ENCODE measurements at places on chromosomes 3 and 15.

DNA sequence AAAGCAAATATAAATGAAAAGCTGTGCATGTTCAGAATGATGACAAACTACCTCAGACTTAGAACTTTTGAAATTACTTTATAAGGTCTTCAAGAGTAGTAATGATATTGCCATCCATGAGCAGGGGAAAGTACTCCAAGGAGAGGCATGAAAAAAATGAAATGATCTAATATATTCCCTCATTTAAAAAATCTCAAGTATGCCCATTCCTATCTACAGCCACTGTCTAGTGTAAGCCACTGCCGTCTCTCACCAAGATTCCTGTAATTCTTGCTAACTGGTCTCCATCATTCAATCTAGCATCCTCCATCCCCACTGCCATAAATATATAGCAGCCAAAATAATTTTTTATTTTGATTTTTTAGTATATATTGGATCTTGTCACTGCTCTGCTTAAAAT lies 258.8 kb downstream of the PLOD2 start:
- DNase-seq = no peak

- DNase-seq = no peak
Measured at GRCh38 chr15:85125056-85125661, 143.5 kb downstream of the PDE8A start.

DNA sequence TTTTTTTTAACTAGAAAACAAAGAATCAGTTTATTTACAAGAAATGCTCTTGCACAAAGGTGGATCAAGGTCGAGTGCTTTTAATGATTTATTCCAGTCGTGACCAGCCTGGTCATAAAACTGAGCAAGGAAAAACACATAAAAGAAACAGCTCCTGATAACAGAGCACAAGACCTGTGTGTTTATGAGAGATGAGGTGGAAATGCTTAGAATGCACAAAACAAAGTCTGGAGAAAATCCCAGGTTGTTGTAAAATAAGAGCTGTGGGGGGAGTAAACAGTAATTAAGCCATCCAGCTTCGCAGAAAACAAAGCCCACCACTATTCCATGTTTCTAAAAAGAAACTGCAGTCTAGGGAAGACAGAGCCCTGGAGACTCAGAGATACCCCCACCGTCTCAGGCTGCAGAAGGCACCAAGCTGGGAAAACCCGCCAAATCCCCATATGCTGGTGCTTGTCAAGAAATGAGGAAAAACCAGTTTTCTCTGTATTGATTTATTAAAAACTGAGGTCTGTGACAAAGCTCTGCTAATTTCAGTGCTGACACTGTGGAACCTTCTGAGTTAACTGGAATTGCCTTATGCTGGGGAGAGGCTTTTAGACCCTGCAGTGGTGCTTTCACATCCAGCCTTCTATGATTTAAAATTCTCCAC lies 139.3 kb downstream of the ADAMTS17 start:
- no peak for DNase-seq

DNA sequence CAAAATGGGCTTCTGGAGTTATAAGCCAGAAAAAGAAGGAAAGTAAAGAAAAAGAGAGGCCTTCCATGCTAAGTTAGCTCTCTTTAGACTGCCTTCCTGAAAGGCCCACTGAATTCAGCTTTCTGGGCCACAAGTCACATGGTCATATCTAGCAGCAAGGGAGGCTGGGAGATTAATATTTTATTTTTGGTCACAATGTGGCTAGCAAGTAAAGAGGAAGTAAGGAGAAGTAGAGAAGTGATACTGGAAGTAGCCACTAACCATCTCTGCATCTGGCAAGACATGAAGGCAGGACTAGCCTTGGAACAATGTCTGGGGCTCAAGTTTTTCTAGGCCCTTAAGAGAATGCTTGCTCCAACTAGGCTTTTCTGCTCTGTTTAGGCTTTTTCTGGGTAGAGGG lies 81.8 kb upstream of the UBE2E1 start:
- DNase-seq = no peak

GRCh38 chr3:80035021-80035420 lies 267.2 kb upstream of the ROBO1 start:
- DNase-seq = no peak

GRCh38 chr3:131067983-131068382 lies 41.3 kb downstream of the NEK11 start:
- no peak for DNase-seq

GRCh38 chr15:44542596-44542995 lies 5.6 kb downstream of the EIF3J start:
- no peak for DNase-seq

- DNase-seq = no peak
Measured at GRCh38 chr15:52717924-52718323, 38.7 kb upstream of the ATOSA start.

- no peak for DNase-seq
Measured at GRCh38 chr3:187889601-187890404, 144.5 kb upstream of the BCL6 start.

- no peak for DNase-seq
Measured at GRCh38 chr3:134802428-134803050, 7.5 kb downstream of the EPHB1 start.

DNA sequence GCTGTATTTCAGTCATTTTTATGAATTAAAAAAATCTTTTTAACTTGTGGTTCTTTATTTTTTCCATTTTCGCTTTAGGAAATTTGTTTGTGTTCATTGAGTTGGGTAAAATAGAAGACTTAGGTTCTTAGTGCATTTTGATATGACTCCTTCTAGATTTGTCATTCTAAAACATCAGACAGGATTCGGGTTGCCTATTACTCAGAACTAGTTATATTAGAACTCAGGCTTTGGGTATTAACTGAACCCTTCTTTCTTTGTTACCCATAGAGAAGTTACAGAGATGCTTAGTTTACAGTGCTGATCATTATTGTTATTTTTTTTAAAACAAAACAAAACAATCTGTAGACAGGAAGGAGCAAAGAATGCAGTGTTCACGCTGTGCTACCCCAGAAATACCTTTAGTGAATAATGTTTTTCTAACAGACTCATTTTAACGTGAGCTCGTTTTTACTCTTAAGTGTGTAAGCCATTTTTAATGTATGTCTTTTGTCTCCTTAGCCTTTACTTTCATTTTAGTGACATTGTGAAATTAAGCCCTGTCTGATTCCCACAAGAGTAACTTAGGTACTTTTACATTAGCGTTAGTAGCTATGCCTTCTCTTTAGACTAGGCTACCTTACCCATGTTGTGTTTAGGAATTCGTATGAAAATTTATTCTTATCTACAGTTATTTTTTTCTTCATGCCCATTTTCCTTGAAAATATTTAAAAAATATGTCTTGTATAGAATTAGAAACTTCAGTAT lies 53.4 kb downstream of the CMC1 start:
- no peak for DNase-seq

GRCh38 chr15:42736178-42736792 lies 643 bp downstream of the CDAN1 start:
- no peak for DNase-seq

DNA sequence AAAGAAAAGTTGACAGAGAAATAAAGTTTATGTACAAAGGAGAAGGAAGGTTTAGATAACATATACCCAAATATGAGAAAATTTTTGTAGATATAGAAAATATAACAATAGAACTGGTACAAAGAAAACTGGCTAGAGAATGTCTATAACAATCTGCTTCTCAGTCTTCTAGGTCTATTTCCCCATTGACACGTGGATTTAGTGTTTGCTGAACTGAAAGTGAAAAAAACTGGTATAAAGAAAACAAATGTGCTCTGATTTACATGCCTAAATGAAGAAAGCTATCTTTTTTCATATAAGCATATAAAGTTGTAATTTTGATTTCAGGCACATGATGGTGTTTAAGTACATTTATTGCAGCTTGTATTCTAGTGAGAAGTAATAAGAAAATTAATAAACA lies 9.8 kb downstream of the KCNMB2 start:
- DNase-seq = no peak

GRCh38 chr15:48176112-48176511 lies 2.0 kb downstream of the MYEF2 start:
- DNase-seq = no peak

GRCh38 chr15:90988296-90988695 lies 6.0 kb downstream of the PRC1 start:
- no peak for DNase-seq

DNA sequence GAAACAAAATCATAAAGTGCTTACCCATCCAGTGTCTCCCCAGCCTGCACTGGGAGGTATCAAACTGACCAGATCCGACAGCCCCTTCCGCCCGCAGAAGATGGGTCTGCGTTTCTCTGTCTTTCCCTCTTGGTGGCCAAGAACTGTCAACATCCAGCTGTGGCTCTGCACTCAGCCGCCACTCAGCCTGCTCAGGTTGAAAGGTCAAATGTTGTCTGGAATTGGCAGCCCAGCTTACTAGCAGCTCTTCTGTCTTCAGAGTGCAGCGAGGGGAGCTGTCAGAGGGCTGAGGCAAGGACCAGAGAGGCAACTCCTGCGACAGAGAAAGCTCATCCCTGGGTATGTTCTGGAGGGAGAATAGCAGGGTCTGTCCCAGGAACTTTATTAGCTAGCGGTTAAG lies 45.4 kb downstream of the GOLGA6L2 start:
- DNase-seq = no peak

- DNase-seq = no peak
Measured at GRCh38 chr3:4794331-4794730, 184.9 kb upstream of the BHLHE40 start.

- no peak for DNase-seq
Measured at GRCh38 chr3:65851827-65852226, 186.9 kb downstream of the MAGI1 start.

DNA sequence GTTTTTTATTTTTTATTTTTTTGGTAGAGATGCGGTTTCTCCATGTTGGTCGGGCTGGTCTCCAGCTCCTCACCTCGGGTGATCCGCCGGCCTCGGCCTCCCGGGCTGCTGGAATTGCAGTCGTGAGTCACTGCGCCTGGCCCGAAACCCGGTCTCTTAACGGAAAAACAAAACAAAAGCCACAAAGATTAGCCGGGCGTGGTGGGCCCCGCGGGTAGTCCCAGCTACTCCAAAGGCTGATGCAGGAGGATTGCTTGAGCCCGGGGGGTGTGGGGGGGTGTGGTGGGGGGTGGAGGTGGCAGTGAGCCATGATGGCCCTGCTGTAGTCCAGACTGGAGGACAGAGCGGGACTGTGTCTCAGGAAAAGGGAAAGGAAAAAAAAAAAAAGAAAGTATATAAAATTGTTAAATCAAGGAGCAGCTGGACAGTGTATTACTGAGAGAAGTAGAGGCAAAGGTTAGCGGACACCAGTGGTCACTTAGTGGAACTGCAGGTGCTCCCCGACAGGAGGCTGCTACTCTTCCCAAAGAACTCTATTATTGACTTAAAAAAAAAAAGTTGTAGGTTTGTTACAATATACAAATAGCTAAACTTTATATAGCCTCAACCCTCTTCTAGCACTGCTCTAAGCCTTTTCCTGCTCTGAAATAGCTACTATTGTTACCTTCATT lies 30.3 kb upstream of the TUBGCP5 start:
- DNase-seq = no peak

DNA sequence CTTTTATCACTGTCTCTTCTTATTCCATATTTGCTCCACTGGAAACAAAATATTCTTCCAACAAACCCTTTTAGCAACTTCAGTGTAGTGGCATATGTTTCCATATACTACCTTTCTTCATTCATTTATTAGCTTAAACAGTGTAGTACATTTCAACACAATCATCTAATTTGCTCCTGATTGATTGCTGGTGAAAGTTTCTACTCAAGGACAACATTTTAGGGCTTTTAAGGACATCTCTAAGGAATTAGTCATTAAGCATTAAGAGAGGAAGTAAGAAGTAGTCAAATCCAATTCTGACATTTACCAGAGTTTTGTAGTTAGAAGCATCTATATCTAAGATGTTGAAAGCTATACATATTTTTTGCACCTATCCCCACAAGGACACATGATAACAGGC lies 55.8 kb downstream of the RSRC1 start:
- DNase-seq = no peak

- no peak for DNase-seq
Measured at GRCh38 chr3:134425943-134426342, 51.7 kb upstream of the AMOTL2 start.

- no peak for DNase-seq
Measured at GRCh38 chr3:27684302-27684701, 37.8 kb downstream of the EOMES start.

DNA sequence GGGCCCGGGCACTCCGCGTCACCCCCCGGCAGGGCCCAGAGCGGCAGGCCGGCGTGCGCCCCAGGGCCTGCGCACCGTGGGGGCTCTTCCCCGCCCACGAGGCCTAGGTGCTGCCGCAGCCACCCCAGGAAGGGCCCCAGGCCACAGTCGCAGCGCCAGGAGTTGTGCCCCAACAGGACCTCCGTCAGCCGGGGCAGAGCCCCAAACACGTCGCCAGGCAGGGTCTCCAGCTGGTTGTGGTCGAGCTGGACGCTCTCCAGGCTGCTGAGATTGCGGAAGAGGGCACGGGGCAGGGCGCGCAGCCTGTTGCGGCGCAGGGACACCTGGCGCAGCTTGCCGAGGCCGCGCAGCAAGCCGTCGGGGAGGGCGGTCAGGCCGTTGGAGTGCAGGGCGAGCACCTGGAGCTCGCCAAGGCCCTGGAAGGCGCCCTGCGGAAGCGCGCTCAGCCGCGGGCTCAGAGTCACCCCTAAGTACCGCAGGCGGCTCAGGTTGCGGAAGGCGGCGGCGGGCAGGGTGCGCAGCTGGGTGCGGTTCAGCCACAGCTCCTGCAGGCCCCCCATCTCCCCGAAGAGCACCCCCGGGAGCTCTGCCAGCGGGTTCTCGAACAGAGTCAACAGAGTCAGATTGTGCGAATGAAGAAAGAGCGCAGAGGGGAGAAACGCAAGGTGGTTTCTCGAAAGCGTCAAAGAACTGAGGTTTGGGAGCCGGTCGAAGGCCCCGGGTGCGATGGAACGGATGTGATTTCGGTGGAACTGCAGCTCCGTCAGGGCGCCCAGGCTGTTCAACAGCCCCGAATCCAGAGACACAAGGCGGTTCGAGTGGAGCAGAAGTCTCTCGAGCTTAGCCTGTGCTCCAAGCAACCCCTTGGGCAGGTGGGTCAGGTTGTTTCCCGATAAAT lies 2.0 kb downstream of the GP5 start:
- DNase-seq = no peak

DNA sequence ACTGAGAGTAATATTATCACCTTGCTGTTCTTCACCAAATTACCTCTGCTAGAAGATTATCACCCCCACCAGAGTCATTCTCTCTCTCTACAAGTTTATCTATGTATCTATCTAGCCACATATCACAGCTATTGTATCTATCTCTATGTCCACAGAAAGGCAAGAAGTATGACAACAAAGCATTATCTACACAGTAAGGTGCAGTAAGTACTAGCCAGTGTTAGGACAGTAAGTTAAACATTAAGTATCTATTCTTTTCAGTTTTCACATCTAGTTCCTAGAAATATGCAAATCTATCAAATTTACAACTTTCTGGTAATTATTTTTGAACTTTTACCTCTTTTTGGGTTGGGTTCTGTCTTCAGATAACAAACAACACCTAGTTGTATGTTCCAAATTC lies 26.5 kb upstream of the XXYLT1 start:
- DNase-seq = no peak

GRCh38 chr3:66492672-66493071 lies 8.2 kb downstream of the LRIG1 start:
- no peak for DNase-seq

DNA sequence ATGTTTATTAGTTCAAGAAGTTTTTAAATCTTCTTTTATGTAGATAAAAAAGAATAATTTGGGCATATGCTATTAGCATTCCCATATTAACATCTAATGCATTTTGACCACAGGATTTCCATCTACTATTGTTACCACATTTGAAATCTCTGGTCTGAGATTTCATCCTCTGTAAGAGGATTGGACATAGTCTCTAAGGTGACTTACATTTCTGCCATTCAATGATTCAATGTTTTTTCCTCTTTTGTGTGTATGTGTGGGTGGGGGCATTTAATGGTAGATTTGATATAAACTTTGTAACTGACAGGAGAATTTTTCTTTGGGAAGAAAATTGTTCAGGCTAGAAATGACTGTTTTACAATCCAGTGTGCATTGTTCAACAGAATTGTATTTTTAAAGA lies 307.3 kb upstream of the RBMS3 start:
- no peak for DNase-seq

Data from anterior cingulate cortex (tissue), 58 donors.